ENCODE measurements at places on chromosomes 11 and 22. TPM values are rescaled to one million over a fixed set of nuclear protein-coding genes. Genes with fewer than 3 reads are reported as not detected.

DNA sequence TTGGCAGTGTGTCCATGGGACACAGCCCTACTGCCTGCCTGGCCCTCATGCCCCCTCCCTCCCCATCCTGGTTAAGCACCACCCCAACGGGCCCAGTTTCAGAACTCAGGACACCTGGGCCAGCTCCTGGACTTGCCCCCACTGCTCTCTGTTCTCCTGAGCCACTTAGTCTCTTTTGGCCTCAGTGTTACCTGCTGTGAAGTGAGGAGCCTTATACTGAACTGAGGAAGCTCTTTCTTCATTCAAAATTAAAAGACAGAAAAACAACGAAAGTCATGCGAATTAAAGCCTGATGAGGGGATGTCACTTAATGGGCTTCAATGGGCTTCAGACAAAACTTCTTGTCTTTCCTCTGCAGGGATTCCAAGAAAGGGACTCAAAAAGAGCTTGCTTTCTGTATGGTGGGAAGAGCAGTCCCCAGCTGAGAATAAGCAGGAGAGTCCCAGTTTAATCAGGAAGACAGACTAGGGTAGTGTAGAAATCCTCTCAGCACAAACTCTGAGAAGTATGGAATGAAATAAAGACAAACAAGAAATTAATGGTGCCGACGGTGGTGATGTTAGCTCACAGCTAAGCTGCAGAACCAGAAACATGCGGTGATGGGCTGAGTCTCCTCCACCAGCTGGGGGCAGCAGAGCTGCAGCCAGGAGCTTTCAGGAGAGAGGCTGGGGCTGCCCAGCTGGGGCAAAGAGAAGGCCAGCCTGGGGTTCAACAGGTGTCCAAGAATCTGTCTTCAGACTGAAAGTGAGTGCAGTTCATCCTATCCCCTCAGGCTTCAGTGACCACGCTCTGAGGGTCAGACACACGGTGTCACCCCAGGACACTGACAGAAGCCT lies 101.0 kb downstream of the GGTLC2 start:
- no peak overlapping the region for H3K27ac ChIP-seq
- H3K27me3 ChIP-seq, result no peaks in the 10 kb centered on the region
- H3K4me1 ChIP-seq, result no peaks in the 10 kb centered on the region
- H3K4me3 ChIP-seq, result no peak overlapping the region
- no peak for DNase-seq
- H3K36me3 ChIP-seq, result no peaks in the 10 kb centered on the region

DNA sequence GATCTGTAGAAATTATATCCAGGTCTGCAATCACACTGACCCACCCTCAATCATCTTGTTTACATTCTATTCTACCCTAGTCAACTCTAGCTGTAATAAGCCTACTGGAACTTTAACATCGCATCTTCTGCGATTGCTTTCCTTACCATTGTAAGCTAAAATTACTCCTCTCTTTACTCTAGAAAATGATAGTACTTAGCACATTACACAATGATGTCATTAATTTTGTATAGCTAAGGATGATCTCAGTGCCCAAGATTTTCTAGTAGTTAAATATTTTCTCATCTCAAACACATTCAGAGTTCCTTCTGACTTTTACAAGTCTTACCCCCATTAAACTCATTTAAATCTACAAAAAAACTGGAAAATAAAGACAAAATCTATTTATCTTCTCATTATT lies 39.6 kb upstream of the CTSC start:
- DNase-seq, result no peak
- H3K27me3 ChIP-seq, result no peaks in the 10 kb centered on the region
- no peak overlapping the region for H3K4me3 ChIP-seq
- H3K4me1 ChIP-seq, result no peaks in the 10 kb centered on the region

Gene BEST1
- 0.13 TPM for total RNA-seq

GRCh38 chr11:126892756-126893155 lies 107.8 kb downstream of the KIRREL3 start:
- H3K36me3 ChIP-seq, result no peaks in the 10 kb centered on the region
- no peak overlapping the region for H3K27ac ChIP-seq
- no peaks in the 10 kb centered on the region for H3K4me1 ChIP-seq
- no peak for DNase-seq
- H3K4me3 ChIP-seq, result no peak overlapping the region

DNA sequence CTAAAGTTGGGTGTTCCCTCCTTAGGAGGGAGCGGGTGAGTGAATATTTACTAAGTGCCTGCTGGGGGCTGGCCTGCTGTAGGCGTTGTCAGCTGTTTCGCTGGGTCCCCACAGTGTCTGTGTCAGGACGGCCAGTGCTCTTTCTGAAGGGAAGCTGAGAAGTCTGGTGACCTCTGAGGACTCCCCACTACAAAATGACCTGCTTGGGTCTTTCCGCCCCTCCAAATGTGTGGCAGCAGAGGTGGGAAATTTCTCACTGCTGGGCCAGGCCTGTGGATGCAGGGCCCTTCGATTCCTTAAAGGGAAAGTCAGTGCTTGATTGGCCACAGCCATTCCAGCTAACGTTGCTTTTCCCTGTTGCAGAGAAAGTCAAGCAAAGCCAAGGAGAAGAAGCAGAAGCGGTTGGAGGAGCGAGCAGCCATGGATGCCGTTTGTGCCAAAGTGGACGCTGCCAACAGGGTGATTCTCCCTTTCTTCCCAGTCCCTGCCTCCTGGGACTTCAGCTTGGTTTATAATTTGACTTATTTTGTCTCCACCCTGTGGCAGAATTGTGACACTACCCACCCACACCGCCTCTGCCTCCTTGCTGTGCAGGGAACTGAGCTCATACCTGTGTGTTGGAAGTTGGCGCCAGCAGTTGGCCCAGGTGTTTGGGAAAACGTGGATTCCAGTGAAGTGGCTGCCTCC lies 6.8 kb downstream of the NAA40 start:
- no peak for DNase-seq
- H3K27me3 ChIP-seq, result no peaks in the 10 kb centered on the region
- no peak overlapping the region for H3K4me3 ChIP-seq

GRCh38 chr11:67632175-67632981 lies 2.6 kb upstream of the NUDT8 start:
- no peak for DNase-seq
- no peaks in the 10 kb centered on the region for H3K36me3 ChIP-seq
- no peaks in the 10 kb centered on the region for H3K27me3 ChIP-seq
- no peak overlapping the region for H3K4me3 ChIP-seq
- H3K27ac ChIP-seq, result no peak overlapping the region

DNA sequence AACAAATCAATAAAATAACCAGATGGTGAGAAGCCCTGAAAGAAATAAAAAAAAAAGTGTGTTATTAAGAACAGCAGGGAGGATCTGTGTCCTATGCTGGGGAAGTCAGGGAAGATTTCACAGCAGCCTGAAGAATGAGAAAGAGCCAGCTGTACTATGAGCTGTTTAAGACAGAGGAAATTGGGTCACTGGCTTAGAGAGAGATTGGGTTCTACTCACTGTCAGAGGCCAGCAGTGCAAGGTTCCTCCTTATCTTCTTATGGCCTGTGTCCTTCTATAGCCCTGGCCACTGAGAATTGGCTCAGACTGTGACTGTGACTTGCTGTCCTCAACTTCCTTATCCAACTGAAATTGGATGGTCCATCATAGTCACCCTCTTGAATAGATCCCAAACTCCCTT lies 54.8 kb upstream of the FDX1 start:
- no peak overlapping the region for H3K27ac ChIP-seq
- H3K4me3 ChIP-seq, result no peak overlapping the region
- no peak for DNase-seq
- H3K27me3 ChIP-seq, result no peaks in the 10 kb centered on the region

Gene RAG2
- not detected for total RNA-seq

Gene MUC6
- total RNA-seq, result 0.19 TPM

DNA sequence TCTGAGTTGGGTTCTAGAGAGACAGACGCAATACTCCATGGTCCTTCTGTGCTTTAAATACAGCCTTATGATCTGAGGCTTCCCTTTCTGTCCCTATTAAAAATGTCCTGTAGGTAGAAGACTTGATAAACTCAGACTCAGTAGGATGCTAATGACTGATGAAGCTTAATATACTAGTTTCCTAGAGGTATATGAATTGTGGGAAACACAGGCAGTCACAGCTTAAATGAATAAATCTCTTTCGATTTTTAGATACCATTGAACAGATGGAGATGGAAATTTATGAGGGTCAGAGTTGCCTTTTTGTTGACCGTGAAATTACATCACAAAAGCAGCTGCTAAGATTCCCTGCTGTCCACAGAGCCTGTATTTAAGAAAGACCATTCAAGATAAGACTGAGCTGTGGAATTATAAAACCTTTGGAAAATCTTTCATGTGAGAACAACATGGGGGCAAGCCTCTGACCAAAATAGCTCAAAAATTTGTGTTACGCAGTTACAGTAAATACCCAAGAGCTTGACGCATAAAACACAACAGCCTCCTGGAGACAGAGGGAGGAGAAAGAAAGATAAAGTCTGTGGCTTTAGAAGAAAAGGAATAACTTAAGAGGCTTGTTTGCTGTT lies 172.3 kb downstream of the AASDHPPT start:
- H3K4me3 ChIP-seq, result no peak overlapping the region
- no peaks in the 10 kb centered on the region for H3K36me3 ChIP-seq
- DNase-seq, result no peak
- H3K27me3 ChIP-seq, result no peaks in the 10 kb centered on the region

DNA sequence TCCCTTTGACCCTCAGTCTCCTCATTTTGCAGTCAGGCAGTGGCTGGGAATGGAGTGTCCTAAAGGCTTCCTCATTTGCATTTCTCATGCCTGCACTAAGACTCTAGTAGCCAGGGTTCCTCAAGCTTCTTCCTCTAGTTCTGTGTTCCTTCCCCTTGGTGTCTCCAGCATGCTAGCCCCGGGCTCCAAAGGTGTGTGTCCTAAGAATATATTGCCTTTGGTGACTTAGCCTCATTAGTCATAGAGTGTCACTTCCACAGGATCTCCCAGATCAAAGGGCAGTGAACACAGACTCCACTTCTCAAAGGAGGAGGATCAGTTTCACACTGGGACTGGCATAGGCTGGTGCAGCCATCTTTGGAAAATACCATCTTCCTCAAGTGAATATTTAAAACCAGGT lies 21.4 kb upstream of the ACER3 start:
- no peak overlapping the region for H3K4me3 ChIP-seq
- no peaks in the 10 kb centered on the region for H3K36me3 ChIP-seq
- H3K27ac ChIP-seq, result no peak overlapping the region
- no peaks in the 10 kb centered on the region for H3K4me1 ChIP-seq
- H3K27me3 ChIP-seq, result peaks cover 1% of the 10 kb centered on the region

Gene NLRP10
- total RNA-seq, result not detected

DNA sequence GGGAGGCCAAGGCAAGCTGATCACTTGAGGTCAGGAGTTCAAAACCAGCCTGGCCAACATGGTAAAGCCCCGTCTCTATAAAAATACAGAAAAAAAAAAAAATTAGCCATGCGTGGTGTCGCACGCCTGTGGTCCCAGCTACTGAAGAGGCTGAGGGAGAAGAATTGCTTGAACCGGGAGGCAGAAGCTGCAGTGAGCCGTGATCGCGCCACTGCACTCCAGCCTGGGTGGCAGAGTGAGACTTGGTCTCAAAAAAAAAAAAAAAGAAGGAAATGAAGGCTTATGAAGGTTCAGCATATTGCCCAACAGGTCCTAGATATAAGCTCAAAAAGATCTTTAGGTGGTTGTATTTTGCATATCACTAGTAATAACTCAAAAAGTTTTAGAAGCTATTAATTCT lies 10.2 kb downstream of the ATL3 start:
- H3K4me1 ChIP-seq, result peaks cover 5% of the 10 kb centered on the region
- no peaks in the 10 kb centered on the region for H3K36me3 ChIP-seq
- peak overlapping the region; percentile 14 for H3K27ac ChIP-seq
- no peaks in the 10 kb centered on the region for H3K27me3 ChIP-seq
- DNase-seq, result no peak

GRCh38 chr11:74559110-74559933 lies 33.1 kb upstream of the POLD3 start:
- DNase-seq, result no peak
- no peak overlapping the region for H3K4me3 ChIP-seq
- no peaks in the 10 kb centered on the region for H3K36me3 ChIP-seq

DNA sequence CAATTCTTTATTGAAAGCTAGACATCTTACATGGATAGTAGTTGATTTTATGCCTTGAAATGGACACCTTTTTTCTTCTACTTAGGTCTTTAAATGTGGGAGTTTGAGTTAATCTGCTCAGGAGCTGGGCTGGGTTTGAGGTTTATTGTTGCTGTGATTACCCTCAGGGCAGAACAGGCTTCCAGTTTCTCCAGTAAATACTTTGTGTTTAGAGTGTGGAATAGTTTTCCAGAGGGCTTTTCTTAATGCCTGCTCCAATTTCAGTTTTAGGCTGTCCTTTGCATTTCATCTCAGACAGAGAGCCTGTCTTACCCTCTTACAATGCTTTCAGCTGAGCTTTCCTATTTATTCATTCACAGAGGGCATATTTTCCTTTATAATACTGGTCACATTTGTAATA lies 69.9 kb upstream of the ADORA2A start:
- no peaks in the 10 kb centered on the region for H3K27me3 ChIP-seq
- H3K27ac ChIP-seq, result no peak overlapping the region
- no peak overlapping the region for H3K4me3 ChIP-seq
- peaks cover 7% of the 10 kb centered on the region for H3K36me3 ChIP-seq

- no peak overlapping the region for H3K4me3 ChIP-seq
- H3K4me1 ChIP-seq, result peaks cover 10% of the 10 kb centered on the region
- H3K36me3 ChIP-seq, result no peaks in the 10 kb centered on the region
- DNase-seq, result no peak
- H3K27ac ChIP-seq, result no peak overlapping the region
Observed at GRCh38 chr11:64726867-64727530, 4.0 kb upstream of the NRXN2 start.

DNA sequence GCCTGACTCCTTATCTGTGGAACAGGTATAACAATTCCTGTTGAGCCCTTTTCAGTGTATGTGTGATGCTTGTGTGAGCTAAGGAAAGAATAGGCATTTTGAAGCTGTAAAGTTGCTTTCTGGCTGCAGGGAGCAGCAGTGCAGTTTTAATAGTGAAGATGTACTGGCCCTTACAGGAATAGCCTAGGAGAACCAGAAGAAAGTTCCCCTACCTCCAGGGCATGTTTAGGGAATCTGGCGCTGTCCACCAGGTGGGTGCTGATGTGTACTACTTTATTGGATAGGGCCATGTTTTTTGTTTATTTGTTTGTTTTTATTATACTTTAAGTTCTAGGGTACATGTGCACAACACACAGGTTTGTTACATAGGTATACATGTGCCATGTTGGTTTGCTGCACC lies 11.5 kb downstream of the BMAL1 start:
- H3K27ac ChIP-seq, result no peak overlapping the region
- DNase-seq, result no peak
- H3K4me3 ChIP-seq, result no peak overlapping the region
- H3K4me1 ChIP-seq, result peaks cover 3% of the 10 kb centered on the region
- H3K27me3 ChIP-seq, result no peaks in the 10 kb centered on the region

DNA sequence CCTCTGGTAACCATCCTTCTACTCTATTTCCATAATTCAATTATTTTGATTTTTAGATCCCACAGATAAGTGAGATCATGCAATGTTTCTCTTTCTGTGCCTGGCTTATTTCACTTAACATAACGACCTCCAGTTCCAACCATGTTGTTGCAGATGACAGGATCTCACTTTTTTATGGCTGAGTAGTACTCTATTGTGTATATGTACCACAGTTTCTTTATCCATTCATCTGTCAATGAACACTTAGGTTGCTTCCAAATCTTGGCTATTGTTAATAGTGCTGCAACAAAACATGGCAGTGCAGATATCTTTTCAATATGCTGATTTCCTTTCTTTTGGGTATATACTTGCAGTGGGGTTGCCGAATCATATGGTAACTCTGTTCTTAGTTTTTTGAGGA lies 286.4 kb upstream of the C11orf87 start:
- DNase-seq, result no peak
- H3K4me1 ChIP-seq, result no peaks in the 10 kb centered on the region
- H3K4me3 ChIP-seq, result no peak overlapping the region
- no peaks in the 10 kb centered on the region for H3K27me3 ChIP-seq
- H3K27ac ChIP-seq, result no peak overlapping the region

Data from GM12878 (cell line).